NCI-H345 (cell line): ENCODE measurements at places on chromosomes 7 and 10.
A peak's percentile ranks its signal among the peaks of the same experiment; 100 is the strongest.

DNA sequence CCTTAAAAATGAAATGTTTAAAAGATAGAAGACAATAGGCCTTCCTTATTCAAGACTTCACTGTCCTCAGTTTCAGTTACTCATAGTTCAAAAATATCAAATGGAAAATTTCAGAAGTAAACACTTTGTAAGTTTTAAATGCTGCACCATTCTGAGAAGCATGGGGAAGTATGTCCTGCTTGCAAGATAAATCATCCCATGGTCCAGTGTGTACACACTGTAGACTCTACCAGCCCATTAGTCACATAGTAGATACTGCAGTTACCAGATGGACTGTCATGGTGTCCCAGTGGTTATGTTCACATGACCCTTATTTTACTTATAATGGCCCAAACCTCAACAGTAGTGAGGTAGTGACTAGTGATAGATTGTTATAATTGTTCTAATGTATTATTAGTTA lies 69.5 kb downstream of the PTPN12 start:
- no peak for DNase-seq

DNA sequence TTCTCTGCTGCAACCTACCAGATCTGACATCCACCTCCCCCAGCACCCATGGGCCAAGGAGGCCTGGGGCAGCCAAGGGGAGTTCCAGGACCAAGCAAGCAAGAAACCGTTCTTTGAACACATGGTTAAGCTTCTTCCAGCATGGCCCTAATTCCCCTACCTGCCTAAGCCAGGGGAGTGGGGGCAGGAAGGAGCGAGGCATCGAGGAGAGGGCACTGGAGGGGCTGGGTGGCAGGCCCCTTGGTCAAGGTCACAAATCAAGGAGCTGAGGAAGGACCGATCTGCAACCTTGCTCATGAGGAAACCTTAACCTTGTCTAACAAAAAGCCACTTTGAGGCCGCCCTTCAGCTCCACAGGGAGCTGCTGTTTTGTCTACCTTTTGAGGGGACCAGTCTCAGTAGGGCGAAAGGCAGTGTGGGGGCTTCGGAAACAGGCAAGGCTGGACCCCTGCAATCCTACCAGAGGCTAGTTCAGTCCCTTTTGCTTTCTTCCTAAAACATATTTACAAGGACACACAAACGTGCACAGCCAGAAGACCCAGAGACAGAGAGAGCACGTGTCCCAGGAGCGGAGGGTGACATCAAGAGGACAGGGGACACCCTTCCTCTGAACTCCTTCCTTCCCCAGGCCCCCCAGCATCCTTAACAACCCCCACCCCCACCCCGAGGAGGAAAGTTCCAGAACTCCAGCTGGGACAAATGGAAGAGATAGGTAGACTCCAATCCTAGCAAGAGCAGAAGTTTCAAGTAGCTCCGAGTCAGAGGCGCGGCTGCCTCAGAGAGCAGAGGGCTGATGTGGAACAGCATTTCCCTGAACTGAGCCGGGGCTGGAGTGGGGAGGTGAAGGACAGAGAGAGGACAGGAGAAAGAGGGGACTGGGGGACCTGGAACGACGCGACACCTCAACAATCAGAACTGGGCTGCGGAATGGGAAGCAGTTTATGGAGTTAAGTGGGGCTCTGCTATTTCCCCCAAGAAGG lies 28.2 kb downstream of the SPOCK2 start:
- no peak for DNase-seq

DNA sequence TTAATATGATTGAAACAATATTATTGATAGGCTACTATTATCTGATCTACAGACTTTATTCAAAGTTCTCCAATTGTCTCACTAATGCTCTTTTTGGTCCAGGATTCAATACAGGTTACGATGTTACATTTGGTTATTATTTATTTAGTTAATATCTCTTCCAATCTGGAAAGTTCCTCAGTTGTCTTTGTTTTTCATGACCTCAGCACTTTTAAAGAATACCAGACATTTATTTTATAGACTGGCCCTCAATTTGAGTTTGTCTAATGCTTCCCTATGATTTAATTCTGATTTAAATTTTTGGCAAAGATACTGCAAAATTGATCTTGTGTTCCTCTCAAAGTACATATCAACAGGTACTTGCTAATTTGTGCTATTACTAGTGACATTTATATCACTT lies 937.4 kb downstream of the KCNMA1 start:
- no peak for DNase-seq

GRCh38 chr10:37816290-37816689 lies 41.1 kb downstream of the ZNF248 start:
- no peak for DNase-seq

- DNase-seq, result no peak
Observed at GRCh38 chr7:843230-843629, 11.0 kb downstream of the SUN1 start.

GRCh38 chr10:72814099-72814790 lies 79.3 kb upstream of the OIT3 start:
- no peak for DNase-seq

DNA sequence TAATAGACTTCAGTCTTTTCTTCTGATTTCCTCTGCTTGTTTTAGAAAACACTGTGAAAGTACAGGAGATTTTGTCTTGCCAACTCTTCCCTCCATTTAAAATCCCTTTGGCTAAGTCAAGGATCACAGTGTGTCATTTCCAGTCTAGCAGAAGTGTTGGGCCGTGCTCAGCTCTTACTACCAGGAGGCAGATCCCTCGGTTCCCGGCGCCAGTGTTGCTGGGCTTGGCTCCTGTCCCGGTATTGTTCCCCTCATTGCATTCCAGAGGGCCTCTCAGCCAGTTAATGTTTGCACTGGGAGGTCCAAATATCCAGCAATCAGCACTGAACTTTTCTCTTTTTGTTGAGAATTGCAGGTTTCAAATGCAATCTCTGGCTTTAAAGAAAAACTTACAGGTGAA lies 612.1 kb upstream of the MGMT start:
- peak; percentile 83 for DNase-seq

GRCh38 chr7:46583656-46584055 lies 662.6 kb upstream of the IGFBP3 start:
- DNase-seq, result no peak

DNA sequence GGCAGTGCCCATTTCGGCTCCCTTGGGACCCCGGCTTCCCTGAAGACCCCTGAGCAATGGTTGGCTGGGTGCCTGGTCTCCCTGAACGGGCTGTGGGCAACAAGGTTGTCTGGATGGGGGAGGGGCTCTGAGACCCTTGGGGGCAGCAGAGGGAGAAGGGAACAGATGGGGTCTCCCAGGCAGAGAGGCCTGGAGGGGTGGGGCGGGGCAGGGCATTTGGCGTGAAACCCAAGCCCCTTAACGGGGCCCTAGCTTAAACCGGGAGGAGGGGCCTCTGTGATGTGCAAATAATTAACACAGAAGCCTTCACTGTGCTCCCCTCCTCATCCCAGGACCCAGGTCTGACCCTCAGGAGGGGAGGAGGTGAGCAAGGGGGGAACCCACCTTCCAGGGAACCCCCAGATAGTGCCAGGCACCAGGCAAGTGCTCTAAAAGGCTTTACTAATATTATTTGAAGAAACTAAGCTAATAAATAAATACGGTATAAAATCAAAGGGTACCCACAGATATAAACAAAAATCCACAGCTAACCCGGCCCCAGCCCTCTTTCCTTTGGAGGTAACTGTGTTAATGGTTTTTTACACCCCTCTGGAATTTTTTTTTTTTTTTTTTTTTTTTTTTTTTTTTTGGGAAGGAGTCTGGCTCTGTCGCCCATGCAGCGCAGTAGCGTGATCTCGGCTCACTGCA lies 170.8 kb downstream of the RNF216 start:
- DNase-seq, result no peak

DNA sequence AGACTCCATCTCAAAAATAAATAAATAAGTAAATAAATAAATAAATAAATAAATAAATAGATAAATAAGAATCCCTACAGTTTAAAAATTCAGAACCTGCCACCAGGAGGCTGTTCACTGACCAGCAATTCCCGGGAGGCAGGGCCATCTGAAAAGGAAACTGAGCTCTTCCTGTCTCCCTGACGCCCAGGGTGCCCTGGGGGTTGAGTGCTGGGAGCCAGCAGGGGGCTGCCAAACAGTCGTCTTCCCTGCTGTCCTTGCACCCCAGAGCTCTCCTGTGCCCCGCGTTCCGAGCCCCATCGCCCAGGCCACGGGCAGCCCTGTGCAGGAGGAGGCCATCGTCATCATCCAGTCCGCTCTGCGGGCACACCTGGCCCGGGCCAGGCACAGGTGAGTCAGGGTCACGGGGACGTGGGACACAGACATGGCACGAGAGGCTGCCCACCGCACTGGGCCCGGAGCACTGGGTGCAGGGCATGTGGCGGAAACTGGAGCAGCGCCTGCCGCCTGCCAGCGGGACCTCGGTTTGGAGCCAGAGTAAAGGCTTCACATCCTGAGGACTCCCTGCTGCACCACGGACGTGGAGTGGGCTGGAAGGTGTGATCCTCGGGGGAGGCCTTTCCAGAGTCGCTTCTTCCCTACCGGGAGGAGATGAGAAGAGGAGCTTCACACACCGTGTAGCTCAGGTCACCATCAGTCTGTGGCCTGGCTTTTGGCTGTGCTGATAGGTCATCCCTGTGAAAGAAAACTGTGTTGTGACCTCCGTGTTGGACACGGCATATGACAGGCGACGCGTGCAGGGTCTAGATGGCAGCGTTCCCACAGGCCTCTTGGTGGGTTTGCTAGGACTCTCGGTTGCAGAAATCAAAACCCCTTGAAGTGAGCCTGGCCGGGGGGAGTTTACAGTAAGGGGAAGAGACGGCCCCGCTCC lies 25.9 kb upstream of the TTYH3 start:
- DNase-seq, result no peak

- peak; percentile 71 for DNase-seq
Observed at GRCh38 chr7:126840869-126841268, 411.9 kb downstream of the GRM8 start.

DNA sequence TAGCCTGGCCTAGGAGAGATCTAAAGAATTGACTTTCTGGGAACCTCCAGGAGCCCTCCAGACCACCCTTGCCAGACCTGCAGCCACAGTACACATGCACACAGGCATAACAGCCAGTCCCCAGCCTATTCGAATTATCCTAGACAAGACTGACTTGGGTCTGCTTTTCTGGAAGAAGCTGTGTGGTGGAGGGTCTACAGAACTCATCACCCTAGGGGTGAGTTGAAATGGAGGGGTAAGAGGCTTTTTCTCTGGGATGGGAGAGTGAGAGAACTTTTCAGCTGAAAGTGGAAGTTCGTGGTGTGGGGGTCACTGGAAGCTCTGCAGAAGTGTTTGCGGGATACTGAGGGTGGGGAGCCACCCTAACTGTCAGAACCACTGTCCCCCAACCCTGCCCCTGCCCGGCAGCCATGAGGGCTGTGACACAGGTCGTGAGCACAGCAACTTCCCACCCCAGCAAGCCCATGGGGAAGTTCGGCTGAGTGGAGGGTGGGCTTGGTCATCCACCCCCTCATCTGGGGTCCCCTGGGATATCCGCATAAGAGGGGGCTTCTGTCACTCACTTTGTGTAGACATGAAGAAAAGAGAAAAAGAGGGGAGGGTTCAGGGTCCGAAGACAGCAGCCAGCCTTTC lies 7.8 kb downstream of the TLX1 start:
- no peak for DNase-seq

- DNase-seq, result no peak
Observed at GRCh38 chr10:63799521-63800300, 278.5 kb downstream of the REEP3 start.

- DNase-seq, result peak; percentile 89
Observed at GRCh38 chr10:86218160-86218559, 148.4 kb downstream of the GRID1 start.

DNA sequence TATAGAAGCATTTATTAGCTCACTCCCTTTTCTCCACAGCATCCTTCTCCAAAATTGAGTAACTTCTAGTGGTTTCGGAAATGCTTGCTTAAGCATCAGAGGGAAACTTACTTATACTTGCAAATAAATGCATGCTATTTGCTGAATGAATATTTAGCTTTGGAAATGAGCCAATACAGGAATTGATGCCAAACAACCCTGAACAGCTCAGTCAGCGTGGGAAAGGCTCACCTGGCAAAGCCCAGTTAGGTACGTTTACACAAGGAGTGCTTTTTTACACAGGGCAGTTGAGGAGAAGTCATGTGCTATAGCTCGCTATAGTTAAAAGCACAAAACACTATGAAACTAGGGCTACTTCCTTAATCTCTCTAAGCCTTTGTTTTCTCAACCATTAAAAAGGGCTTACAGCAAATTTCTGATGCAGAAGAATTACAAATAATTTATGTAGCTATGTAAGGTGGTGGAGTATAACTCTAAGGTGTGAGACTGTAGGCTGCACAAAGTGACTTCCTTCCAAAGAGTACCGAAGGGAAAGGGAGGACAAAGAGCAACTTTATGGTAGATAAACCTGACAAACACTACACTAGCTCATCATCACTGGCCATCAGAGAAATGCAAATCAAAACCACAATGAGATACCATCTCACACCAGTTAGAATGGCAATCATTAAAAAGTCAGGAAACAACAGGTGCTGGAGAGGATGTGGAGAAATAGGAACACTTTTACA lies 498.2 kb downstream of the PHTF2 start:
- peak; percentile 85 for DNase-seq

DNA sequence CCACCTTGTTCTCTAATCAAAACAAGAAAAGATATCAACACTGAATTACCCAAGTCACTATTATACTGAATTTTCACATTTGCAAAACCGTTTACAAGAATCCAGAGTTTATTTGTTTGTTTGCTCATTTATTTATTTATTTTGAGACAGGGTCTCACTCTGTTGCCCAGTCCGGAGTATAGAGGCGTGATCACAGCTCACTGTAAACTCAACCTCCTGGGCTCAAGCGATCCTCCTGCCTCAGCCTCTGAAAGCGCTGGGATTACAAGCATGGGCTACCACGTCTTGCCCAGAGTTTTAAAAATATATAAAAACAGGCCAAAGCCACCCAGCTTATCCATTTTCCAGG lies 8.5 kb downstream of the CREB3L2 start:
- no peak for DNase-seq

DNA sequence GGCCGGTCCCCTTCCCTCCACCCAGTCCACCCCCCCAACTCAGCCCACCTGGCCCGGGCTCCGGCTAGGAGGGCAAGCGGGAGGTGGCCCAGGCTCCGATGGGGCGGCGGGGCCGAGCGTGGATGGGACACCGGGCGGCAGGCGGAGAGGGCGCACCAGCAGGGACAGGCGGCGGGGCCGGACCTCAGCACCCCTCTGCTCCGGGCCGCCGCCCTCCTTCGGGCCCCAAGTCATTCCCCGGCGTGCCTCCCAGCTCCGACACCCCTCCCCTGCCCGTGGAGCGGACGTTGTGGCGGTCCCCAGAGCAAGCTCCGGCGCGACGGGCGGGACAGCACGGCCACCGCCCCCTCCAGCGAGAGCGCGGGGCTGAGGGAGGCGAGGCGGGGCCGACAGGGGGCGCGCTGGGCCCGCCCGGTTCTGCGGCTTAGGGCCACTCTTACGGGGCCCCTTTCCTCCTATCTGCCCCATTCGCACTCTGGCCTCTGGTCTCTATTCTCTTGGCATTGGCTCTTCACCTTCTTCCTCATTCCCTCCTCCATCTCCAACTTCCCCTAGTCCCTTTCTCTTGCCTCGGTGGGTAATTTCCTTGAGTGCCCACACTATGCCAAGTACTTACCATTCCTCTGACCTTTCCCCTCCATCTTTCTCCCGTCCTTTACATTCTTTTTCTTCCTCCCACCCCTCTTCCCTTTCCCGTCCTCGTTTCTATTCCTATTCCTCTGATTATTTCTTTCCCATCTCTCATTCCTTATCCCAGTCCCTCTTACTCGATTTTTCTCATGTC lies 701 bp upstream of the GBX1 start:
- DNase-seq, result peak; percentile 19
